Activated CD8-positive, alpha-beta memory T cell treated with anti-CD3 and anti-CD28 coated beads for 48 hours (primary cell): ENCODE measurements at places on chromosomes 12 and 14.

DNA sequence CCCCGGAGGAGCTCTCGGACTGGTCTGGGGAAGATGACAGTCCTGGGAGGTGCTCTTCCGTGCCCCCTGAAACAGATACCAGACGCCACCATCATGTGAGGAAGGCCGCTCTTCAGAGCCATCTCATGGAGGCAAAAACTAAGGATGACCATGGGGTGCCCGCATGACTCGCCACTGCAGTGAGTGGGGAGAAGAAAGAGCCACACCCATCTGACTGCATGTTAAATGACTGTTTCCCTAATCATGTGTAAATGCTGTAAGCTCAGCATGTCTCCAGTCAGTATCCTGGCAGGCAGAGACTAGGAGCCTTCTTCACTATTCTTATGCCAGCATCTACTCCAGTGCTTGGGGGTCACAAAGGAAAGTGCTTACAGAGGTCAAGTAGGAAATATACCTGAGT is 4.0 kb downstream of the STON2 start:
- no peak for DNase-seq

DNA sequence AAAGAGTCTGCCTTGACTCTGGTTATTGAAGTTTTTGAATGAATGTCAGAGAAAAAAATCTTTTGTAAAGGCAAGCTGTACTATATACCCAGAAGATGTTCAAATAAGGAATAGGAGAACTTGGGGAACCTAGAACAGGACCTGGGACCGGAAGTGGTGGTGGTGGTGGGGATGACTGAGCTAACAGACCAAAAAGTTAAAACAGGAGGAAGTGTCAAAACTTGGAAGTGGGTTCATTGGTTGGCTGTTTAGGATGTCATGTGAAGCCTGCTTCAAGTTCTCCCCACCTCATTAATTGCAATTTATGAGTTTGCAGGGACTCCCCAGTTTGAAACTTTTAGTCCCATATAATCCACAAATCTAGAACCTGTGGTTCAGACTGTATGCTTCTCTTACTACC is 26.2 kb downstream of the PLXNC1 start:
- no peak for DNase-seq

DNA sequence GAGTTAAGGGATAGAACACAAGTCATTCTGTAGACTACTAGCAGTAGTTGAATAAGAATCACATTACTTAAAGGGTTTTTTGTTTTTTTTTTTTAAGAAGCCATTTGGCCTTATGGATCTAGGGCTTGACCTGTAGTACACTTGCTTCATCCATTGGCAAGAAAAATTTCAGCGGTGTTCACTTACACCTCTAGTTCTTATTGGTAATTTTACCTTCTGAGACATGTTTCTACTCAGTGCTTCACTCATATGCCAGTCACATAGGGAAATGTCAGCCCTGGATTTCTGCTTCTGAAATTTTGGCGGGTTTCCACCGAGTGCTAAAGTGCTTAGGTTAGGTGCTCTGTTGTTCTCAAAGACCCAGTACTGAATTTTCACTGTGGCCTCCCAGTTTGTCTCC is 72.9 kb downstream of the FRMD6 start:
- DNase-seq = no peak

GRCh38 chr14:103576371-103577024 is 13.7 kb downstream of the COA8 start:
- DNase-seq = no peak

DNA sequence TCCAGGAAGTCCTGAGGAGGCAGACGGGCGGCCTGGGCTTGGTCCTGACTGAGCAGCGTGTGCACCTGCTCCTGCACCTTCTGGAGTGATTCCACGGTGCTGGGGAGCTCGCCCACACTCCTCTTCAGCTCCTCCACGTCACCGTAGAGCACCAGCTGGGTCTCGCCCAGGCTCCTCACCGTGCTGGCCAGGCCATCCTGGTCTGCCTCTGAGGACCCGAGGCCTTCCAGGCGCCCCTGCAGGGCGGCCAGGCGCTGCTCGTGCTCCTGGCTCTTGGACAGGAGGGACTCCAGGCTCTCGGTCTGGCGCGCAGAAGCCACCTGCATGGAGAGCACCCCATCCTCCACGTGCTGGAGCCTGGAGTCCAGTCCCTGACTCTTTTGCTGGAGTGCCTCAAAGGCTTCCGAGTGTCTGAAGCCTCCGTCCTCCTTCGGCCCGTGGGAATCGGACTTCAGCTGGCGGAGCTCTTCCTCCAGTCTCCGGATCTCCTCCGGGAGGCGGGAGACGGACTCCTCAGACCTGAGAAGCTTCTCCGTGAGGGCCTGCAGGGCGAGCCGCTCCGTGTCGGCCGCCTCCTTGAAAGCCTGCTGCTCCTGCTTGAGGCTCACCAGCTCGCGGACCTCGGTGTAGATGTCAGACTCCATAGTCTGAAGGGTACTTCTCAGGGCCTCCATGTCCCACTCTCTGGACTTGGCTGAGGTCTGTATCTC is 8.4 kb downstream of the CKAP4 start:
- DNase-seq = no peak

GRCh38 chr14:50010752-50011151 is 105.6 kb downstream of the VCPKMT start:
- no peak for DNase-seq

GRCh38 chr12:92905811-92906554 is 23.1 kb downstream of the EEA1 start:
- DNase-seq = no peak

DNA sequence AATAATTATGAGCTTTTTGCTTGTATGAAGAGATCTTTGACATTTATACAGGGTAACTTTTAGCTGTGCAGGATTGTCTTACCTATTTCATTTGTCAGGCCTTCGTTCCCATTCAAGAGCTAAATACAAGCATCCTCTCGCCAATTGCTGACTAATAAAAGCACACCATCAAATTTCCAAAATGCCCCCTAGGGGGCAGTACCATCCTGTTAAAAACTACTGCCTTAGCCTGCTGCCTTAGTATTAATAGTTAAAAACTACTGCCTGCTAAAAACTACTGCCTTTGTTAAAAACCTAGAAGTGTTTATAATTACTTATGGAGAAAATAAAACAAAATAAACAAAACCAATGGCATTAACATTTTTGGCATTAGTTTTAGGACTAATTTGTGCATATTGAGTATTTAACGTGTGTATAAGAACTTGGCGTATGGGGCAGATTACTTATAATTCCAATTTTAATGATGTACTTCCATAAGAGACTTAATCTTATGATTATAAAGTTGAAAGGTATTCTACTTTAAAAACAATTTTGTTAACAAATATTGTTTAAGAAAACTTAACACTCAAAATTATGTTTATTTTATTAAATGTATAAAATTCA is 3.0 kb upstream of the IFI27L2 start:
- DNase-seq = no peak

DNA sequence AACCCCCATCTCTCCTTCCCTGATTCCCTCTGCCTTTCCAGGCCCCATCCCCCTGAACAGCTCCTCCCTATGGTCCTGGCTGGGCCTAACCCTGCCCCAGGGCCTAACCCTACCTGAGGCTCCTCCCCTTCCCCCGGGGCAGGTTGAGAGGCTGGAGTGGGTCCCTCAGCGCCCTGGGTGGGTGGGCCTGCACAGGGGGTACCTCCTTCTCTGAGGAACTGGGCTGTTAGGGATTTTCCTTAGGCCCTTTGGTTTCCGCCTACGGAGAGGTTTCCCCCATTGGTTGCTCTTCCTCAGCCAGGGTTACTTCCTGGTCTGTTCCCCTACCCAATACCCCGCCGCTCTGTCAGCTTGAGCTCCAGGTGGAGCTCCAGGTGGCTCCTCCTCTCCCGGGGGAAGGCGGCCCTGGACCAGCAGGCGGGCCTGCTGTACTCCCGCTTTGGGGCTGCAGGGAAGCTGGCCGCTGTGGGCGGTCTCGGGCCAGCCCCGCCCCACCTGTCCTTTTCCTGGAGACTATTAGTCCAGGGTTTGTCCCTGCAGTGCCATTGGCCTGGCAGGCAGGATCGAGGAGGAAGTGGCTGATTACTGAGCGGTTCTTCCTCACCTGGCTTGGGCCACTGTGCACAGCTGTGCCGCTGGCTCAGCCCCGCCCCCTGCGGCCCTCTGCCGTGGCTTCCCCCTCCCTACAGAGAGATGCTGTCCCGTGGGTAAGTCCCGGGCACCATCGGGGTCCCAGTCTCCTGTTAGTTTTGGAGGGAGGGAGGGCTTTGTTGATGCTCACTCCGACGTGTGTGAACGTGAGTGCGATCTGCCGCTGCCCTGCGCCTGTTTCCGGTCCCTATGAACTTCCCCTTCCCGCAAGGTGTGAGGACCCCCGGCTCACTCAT is 2.5 kb downstream of the C12orf57 start:
- no peak for DNase-seq

GRCh38 chr12:49616533-49617219 is 6.7 kb upstream of the PRPF40B start:
- no peak for DNase-seq
